ENCODE measurements at places on chromosomes 1 and 21.

- DNase-seq: no peak
These were observed 14.1 kb downstream of the EEIG2 start for GRCh38 chr1:108574008-108574407.

DNA sequence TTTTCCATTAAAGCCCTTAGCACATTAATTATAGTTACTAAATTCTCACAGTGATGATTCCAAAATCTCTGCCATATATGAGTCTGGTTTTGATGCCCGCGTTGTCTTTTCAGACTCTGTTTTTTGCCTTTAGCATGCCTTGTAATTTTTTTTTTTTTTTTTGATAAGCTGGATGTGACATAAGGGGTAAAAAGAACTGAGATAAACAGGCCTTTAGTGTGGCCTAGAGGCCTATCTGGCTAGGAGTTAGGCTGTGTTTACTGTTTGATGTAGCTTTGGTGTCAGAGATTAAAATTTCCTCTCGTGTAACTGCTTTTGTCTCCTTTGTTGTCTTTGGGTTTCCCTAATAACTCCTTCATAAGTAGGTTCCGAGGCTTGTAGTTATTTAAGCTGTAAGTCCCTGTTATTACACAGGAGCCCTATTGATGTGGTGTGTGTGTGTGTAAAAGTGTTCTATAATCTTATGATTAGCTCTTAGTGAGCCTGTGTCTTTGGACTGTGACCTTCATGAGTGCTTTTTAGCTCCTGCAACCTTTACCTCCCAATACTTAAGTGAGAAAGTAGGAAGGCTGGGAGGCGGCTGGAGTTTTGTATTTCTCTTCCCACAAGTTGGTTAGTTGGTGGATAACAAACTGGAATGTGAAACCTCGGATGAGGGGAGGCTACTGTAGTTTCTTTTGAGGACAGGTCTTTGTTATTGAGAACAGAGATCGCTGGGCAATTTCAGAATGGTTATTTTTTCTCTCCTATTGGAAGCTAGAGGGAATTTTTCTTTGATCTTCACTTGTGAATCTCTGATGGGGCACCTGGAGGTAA is 19.3 kb downstream of the HS2ST1 start:
- DNase-seq: no peak

DNA sequence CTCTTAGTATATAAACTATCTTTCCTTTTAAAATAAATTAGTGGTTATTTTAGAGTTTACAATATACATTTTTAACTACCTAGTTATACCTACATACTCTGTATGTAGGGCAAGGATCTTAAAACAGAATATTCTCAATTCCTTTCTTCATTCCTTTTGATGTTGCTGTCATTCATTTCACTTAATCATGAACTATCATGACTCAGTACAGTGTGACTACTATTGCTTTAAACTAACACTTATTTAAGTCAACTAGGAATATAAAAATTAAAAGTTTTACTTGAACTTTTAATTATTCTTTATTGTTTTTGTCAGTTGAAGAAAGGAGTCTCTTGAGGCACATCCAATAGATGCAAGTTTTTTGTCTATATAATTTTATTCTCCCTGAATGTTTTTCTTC is 726.4 kb downstream of the BRINP3 start:
- DNase-seq: no peak

DNA sequence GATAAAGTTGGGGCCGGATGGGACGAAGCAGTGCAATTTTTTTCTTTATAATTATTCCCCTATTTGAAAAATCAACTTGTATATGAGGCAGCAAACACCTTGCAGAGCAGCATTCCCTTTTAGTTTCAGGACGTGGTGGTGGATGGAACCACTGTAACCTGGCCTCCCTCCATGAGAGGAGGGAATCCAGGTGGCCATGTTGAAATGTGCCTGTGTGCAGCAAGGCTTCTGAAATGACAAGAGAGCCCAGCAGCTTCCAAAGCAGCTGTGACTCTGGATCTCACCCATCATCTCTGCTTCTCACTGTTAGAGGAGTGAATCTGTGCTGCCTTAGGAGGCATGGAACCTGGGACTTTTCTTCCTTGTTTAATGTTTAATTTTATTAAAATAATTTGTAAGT is 42.3 kb downstream of the NFIA start:
- DNase-seq: no peak

DNA sequence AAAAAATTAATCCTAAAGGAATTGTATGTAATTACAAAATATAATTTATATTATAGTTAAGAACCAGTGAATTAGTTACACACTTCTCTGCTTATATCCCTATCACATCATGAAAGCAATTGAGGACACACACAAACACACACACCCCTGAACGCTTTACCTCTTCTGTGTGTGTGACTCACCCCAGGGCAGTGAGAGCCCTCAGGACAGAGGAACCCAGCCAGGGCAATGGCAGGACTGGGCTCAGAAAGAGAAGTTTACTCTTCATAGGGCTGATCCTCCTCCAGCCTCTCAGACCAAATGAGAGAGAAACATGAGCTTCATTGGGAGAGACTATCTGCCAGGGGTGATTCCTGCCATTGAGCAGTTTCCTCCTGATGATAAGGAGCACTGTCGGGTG is 38.1 kb downstream of the SLC44A3 start:
- no peak for DNase-seq
